ENCODE measurements at places on chromosomes 16 and 17. TPM values are rescaled to one million over a fixed set of nuclear protein-coding genes. Genes with fewer than 3 reads are reported as not detected.

TP53TG3 gene
- total RNA-seq = not detected

DNA sequence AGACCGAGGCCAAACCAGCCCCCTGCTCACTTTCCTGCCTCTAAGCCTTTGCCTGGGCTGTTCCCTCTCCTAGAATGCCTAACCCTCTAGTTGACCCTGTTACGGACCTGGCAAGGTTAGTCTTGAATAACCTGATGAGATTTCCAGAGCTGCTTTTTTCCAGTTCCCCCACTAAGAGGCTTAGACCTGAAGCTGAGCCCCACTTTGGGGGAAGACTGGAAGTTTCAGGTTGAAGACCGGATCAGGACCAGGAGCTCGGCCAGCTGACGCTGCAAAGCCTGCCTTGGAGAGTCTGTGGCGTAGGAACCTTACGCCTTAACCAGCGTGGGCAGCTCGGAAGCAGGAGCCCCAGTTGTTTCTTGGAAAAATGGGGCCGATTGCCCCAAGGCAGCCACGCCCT, 129.8 kb downstream of the OR1D5 start:
- no peak overlapping the region for H3K4me3 ChIP-seq
- no peaks in the 10 kb centered on the region for H3K27me3 ChIP-seq
- no peaks in the 10 kb centered on the region for H3K36me3 ChIP-seq

TIMP2 gene
- total RNA-seq = 43.9 TPM

MAF gene
- total RNA-seq = under 0.01 TPM

DNA sequence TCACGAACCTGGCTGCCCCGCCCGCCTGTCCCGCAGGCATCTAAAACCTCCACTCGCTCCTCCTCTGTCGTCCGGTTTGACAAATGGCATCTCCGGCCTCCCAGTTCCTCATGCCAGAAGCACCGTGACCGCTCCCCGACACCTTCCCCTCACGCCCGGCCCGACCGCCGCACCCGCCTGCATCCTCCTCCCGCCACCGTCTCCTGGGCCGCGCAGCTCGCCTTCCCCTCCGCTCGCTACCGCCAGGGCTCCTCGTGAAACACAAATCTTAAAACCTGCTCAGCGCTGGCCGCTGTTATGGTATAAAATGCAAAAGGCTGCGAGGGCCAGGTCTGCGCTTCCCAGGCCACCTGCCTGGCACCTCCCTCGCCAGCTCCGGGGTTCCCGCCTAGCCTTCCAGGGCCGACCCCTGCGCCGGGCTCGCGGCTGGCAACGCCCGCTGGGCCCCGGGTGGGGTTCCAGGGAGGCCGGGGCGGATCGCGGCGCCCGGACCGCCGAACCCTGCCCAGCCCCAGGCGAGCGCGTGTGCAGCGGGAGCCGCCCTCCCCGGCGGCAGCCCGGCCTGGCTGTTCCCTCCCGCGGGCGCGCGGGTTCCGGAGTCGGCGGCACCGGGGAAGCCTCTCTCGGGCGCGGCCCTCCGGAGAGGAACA, 488 bp downstream of the SPSB3 start:
- peak; percentile 6 for DNase-seq
- H3K4me1 ChIP-seq = peaks cover 3% of the 10 kb centered on the region
- no peaks in the 10 kb centered on the region for H3K27me3 ChIP-seq
- H3K36me3 ChIP-seq = peaks cover 32% of the 10 kb centered on the region

TNFSF12 gene
- total RNA-seq = 2.7 TPM

- no peak overlapping the region for H3K27ac ChIP-seq
- H3K4me1 ChIP-seq = peaks cover 3% of the 10 kb centered on the region
- DNase-seq = no peak
- no peaks in the 10 kb centered on the region for H3K36me3 ChIP-seq
These were observed 13.5 kb downstream of the G6PC1 start for GRCh38 chr17:42913981-42914617.

GRCh38 chr16:67397036-67397801, 3.9 kb upstream of the TPPP3 start:
- no peak for DNase-seq
- no peaks in the 10 kb centered on the region for H3K27me3 ChIP-seq
- no peaks in the 10 kb centered on the region for H3K36me3 ChIP-seq
- H3K4me3 ChIP-seq = no peak overlapping the region
- H3K27ac ChIP-seq = no peak overlapping the region

AANAT gene
- not detected for total RNA-seq

- DNase-seq = no peak
- no peaks in the 10 kb centered on the region for H3K36me3 ChIP-seq
- H3K4me1 ChIP-seq = no peaks in the 10 kb centered on the region
- peaks cover 13% of the 10 kb centered on the region for H3K27me3 ChIP-seq
- no peak overlapping the region for H3K27ac ChIP-seq
These were observed 46.1 kb downstream of the IRX3 start for GRCh38 chr16:54240271-54241129.

GPR139 gene
- not detected for total RNA-seq

GRCh38 chr16:8108991-8109509, 481.3 kb downstream of the TMEM114 start:
- no peak overlapping the region for H3K4me3 ChIP-seq
- H3K4me1 ChIP-seq = no peaks in the 10 kb centered on the region
- H3K27ac ChIP-seq = no peak overlapping the region
- DNase-seq = no peak
